ENCODE measurements at places on chromosomes 13 and 19. TPM values are rescaled to one million over a fixed set of nuclear protein-coding genes. Genes with fewer than 3 reads are reported as not detected.

The UTP14C gene
- total RNA-seq: 29.5 TPM

The MATK gene
- total RNA-seq: 2.6 TPM

The CYP4F2 gene
- not detected for total RNA-seq

The ZNF610 gene
- total RNA-seq: 8.9 TPM

The ZNF773 gene
- total RNA-seq: 34.7 TPM

The SYCN gene
- not detected for total RNA-seq

The PALM3 gene
- 0.21 TPM for total RNA-seq

The SULT2A1 gene
- not detected for total RNA-seq

The CACNG7 gene
- total RNA-seq: not detected

The SIAH3 gene
- 0.10 TPM for total RNA-seq

The DHRS12 gene
- 10.2 TPM for total RNA-seq

The SYNGR4 gene
- not detected for total RNA-seq

The KISS1R gene
- not detected for total RNA-seq

The DHDH gene
- total RNA-seq: not detected

The ELAVL3 gene
- total RNA-seq: 0.31 TPM

The ZNF528 gene
- total RNA-seq: 28.6 TPM

The MISP gene
- 2.9 TPM for total RNA-seq

The TDRD3 gene
- total RNA-seq: 59.9 TPM

The KLK6 gene
- total RNA-seq: not detected

The SF3A2 gene
- total RNA-seq: 44.8 TPM

The WDR87 gene
- total RNA-seq: not detected

The WASF3 gene
- 7.1 TPM for total RNA-seq

The CGB3 gene
- not detected for total RNA-seq

The FBN3 gene
- total RNA-seq: 13.3 TPM

The KIR3DL3 gene
- total RNA-seq: not detected
